ENCODE measurements at places on chromosomes 11 and 22.

DNA sequence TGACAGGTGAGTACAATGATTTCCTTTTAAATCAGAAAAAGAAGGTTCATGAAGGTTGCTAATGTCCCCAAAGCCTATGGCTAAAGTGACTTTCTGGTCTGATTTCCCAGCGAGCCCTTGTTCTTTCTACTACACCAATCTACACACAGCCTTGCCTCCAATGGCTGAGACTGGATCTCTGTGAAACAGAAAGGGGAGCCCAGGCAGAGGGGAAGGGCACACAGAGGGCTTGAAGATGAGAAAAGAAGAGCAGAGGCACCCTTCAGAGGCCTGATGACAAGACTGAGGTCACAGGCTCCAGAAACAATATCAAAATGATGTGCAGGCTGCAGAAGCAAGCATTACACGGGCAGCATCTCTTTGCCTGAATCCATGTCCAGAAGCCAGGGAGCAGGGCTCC is 1.5 kb downstream of the SYN3 start:
- DNase-seq = no peak

GRCh38 chr22:40618400-40618799 is 18.1 kb downstream of the MRTFA start:
- no peak for DNase-seq

- DNase-seq = no peak
Observed at GRCh38 chr11:15379483-15379882, 264.8 kb downstream of the INSC start.

GRCh38 chr11:63793161-63793560 is 20.1 kb upstream of the SPINDOC start:
- DNase-seq = no peak

GRCh38 chr11:68904248-68904847 is 657 bp downstream of the IGHMBP2 start:
- no peak for DNase-seq
